ENCODE measurements at places on chromosomes 16 and 17.

GRCh38 chr17:77859035-77859810, 99.3 kb upstream of the TNRC6C start:
- no peak for DNase-seq

GRCh38 chr16:17342031-17342430, 128.7 kb downstream of the XYLT1 start:
- DNase-seq = peak; percentile 89

DNA sequence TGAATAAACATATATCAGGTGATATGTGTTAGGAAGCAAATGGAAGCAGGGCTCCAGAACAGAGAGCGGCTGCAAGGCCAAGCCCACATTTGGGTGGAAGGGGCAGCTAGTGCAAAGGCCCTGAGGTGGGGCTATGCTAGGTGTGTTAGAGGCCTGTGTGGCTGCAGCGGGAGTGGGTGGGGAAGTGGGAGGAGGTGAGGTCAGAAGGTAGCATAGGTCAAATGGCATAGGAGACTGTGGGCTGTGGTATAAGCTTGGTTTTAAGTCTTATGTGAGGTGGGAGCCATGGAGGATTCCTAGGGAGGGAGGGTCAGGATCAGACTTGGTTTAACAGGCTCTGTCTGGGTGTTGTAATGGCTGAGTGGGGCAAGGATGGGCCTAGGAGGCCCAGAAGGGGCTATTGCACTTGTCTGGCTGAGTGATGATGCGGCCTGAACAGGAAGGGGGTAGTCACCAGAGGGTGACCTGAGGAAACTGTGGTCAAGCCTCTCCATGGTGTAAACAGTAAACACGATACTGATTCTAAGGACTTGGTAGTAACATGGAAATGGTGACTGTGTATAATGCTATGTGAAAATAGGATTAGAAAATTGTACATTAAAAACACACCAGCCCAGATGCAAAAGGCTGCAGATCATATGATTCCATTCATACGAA, 31.1 kb downstream of the RAI1 start:
- peak; percentile 70 for DNase-seq

GRCh38 chr16:55386534-55387296, 62.7 kb downstream of the IRX6 start:
- DNase-seq = no peak

DNA sequence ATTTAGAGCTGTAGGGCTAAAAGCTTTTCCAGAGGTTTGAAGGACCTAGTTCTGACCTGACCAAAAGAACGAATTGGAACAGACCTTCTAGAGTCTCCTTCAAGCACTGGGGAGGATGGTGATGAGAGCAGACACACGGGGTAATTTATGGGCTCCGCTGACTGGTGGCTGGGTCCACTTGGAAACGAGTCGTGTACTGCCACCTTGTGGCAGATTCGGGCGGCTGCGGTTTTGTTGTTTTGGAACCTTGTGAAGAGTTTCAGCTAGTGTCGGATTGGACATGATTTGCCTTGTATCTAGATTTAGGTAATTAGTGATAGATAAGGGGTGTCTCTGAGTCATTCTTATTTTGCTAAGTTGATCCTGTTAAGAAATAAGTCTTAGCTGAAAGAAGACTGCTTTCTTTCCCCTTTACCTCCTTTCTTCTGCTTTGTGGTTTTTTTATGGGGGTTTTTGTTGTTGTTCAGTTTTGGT, 98.9 kb downstream of the AATF start:
- peak; percentile 57 for DNase-seq

DNA sequence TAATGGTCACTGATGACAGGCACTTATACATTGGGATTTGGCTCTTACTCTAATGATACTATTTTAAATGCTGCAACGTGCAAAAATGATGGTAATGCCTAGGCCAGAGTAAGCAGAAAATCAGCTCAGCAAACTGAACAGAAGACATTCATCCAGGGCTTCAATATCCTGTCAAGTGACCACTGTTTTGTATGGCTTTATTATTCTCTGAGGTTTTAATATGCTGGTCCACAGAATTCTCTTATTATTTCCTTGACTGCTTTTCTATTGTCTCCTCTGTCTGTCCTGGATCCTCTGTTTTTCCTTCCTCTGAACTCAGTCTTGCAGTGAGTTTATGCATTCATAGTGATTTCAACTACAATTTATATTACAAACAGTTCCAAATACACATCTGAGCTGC, 90.8 kb upstream of the PMFBP1 start:
- no peak for DNase-seq

- no peak for DNase-seq
Observed at GRCh38 chr16:15829460-15829859, 27.4 kb downstream of the MYH11 start.

DNA sequence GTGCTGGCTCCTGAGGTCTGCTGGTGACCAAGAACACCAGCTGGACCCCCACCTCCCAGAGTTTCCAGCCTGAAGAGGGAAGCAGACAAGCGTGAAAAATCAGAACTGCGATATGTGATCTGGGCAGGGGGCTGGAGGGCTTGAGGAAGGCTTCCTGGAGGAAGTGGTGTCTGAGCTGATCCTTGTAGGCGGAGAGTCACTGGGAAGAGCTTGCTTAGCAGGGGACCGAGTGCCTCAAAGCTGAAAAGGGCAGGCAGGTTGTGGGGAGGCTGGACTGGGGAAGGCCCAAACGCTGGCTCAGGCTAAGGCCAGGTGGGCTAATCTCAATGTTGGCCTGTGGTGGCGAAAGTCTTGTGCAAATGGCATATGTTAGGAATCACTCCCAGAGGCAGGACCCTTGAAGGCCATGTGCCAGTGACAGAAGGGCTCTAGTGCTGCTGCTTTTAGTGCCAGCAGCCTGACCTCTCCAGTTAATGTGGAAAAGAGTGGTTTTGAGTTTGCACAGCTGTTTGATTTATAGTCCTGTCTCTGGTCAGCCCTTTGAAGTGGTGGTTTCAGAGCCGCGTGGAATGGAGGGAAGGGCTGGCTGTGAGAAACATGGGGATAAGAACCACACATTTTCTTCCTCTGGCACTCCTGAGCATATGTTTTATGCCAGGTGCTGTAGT, 85.3 kb upstream of the LGALS9 start:
- DNase-seq = no peak

GRCh38 chr17:11430751-11431150, 167.5 kb upstream of the DNAH9 start:
- no peak for DNase-seq

- no peak for DNase-seq
Observed at GRCh38 chr17:68792873-68793272, 162.3 kb downstream of the ABCA8 start.

GRCh38 chr16:477301-478157, 50.0 kb upstream of the CAPN15 start:
- DNase-seq = peak; percentile 18

DNA sequence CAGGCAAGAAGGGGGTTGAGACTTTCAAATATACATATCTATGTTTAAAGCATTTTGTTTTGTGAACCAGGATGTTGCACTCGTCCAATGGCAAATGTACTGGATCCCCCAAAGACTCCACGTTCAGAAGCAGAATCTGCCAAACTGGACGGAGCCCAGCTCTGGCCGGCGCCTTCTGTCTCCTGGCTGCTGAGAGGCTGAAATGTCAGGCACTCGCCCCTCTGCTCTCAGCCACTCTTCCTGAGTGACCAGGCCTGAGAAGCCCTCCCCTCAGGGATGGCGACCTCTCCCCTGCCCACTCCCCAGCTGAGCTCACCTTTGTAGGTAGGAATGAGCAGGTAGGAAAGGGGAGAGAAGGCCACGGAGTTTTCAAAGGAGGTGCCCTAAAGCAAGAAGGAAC, 187.5 kb upstream of the FOXF1 start:
- DNase-seq = no peak

DNA sequence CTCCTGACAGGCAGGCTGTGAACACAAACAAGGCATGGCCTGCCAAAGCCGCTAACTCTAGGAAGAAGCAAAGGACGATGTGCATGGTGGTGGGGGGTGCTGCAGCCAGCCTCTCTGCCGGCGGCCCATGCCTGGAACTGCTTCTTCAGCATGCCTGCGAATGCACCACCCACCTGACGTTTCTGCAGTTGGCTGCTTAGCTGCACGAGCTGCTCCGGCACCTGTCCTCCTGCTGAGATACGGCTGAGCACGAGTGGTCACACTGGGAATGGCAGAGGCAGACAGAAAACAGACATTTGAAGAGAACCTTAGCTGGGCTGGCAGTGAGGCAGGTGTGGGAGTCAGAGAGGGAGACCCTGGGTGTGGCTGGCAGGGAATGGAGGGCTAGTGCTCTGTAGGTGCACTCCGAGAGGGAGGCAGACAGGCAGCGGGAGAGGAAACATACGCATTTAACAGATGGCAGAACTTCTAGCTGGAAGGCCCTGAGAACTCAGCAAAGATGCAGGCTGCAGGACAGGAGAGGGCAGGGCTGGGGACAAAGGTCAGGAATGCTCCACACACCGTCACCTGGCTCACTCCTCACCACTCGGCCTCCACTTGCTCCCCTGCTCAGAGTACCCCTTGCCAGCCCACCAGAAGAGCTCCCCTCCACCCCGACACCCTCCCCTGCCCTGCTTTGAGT, 5.2 kb downstream of the FLCN start:
- DNase-seq = no peak

- DNase-seq = no peak
Observed at GRCh38 chr17:48132385-48132784, 24.8 kb downstream of the SNX11 start.

- DNase-seq = no peak
Observed at GRCh38 chr17:82926081-82926480, 86.3 kb upstream of the ZNF750 start.

GRCh38 chr16:49932434-49932833, 76.5 kb upstream of the ZNF423 start:
- DNase-seq = no peak

DNA sequence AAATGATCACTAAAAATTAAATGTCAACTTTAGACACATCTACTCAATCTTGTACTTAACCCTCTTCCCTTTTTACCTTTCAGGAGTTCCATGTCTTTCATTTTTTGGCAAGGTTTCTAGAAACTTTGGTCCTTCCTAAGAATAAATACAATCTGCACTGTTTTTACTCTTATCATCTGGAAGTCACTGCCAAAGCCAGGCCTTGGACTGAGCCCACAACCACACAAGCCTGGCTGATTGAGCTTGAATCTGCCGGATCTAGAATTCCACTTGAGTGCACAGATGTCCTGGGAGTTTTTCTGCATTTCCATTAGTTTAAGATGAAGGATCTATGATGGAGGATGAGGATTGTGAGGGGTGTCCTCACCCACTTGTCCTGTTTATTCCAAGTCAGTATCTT, 126.1 kb downstream of the VPS53 start:
- no peak for DNase-seq

- DNase-seq = peak; percentile 46
Observed at GRCh38 chr17:82668631-82669099, 20.4 kb upstream of the WDR45B start.

DNA sequence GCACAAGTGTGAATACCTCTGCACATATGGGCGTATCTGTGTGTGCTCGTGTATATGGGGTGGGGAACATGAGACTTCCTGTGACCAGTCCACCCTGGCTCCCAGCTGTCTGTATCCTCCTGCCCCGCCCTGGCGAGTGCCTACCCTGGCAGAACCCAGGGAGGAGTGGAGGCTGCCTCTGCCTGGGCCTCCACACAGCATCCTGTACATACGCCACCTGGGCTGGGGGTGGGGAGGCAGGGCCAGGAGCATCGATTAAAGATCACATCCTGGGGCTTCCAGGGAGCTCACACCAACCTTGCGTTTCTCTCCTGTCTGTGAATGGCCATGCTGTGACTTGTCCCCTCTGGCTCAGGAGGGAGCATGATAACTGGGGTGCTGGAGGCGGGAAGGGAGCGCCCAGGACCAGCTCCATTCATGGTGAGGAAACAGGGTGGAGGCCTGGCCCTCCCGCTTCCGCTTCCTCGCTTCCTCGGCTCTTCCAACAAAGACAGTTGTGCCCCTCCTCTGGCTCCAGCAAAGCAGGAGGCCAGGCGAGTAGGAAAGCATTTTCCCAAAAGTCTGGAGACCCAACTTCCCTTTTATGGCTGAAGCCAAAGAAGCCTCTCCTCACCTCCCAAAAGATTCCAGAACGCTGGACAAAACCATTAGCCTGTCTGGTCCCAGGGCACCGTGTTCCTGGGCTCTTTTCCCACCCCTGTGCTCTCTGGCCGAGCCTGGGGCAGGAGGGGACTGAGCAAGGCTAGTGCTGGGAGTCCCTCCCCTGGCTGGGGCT, 22.9 kb downstream of the ADAM11 start:
- no peak for DNase-seq

GRCh38 chr16:56257239-56257638, 66.0 kb downstream of the GNAO1 start:
- no peak for DNase-seq

DNA sequence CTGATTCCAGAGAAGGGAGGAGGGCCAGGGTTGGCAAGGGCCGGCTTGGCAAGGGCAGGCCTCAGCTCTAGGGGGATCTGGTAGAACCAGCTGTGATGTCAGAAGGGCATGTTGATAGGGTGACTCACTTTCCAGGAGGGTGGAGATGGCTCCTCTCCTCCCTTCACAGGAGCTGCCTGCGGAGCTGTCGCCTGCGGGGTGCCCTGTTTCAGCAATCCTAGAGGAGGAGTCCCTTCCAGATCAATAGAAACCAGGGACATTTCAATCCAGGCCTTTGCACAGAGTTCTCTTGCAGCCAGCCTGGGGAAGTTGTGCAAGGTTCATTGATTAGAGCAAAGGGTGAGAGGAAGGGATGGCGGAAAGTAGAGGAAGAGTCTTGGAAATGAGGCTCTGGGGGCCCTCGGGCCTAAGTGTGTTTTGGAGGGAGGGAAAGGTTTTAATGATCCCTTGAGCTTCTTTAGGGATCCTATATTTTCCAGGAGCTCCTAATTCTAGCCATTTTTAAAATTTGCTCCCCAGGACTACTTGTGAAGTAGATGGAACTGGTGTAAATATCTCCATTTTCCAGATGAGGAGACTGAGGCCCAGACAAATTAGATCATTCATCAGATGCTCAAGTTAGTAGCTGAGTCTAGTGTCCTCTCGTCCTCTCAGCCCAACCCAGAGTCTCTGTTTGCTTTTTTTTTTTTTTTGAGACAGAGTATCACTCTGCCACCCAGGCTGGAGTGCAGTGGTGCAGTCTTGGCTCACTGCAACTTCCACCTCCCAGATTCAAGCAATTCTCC, 24.8 kb upstream of the CSNK2A2 start:
- no peak for DNase-seq

GRCh38 chr17:70772761-70773160, 603.4 kb downstream of the KCNJ2 start:
- DNase-seq = no peak

DNA sequence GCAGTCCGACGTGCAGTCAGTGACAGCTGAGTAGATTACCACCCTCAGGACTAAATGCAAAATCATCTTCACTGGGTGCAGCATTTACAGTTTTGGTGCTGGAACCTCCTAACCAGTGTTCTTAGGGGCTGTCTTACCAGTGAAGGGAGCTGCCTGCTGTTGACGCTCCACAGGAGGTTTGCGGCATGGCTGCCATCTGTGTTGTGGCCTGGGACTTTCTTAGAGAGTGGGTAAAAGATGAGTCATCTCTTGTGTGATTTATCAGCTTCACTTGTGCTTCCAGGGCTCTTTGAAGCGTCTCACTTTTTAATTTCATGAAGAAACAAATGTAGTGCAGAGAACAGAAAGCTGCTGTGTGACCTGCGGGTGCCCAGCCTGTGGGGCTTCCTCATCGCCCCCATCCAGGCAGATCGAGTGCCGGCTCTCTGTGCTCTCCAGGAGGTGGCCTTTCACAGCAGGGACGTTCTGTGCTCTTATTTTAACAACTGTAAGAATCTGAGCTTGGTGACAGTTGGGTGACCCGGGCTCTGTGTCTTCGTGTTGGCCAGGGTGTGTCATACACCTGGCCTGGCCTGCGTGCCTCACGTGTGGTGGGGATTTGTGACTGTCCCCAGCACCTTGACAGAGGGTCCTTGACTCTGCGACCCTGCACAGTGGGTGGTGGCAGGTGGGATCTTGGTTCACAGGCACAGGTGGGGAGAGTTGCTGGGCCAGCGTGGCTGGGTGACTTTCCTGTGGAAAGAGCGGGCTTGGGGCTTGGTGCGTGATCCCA, 24.3 kb upstream of the ZNF750 start:
- no peak for DNase-seq

Measured in CD14-positive monocyte (primary cell).